ENCODE measurements at places on chromosomes 12 and 14.
A peak's percentile ranks its signal among the peaks of the same experiment; 100 is the strongest.

GRCh38 chr14:55097881-55098560 lies 31.0 kb upstream of the LGALS3 start:
- no peak for DNase-seq

GRCh38 chr12:8829125-8829518 lies 6.7 kb downstream of the A2ML1 start:
- DNase-seq: no peak

- DNase-seq: no peak
Measured at GRCh38 chr12:120254809-120255208, 10.7 kb downstream of the PXN start.

DNA sequence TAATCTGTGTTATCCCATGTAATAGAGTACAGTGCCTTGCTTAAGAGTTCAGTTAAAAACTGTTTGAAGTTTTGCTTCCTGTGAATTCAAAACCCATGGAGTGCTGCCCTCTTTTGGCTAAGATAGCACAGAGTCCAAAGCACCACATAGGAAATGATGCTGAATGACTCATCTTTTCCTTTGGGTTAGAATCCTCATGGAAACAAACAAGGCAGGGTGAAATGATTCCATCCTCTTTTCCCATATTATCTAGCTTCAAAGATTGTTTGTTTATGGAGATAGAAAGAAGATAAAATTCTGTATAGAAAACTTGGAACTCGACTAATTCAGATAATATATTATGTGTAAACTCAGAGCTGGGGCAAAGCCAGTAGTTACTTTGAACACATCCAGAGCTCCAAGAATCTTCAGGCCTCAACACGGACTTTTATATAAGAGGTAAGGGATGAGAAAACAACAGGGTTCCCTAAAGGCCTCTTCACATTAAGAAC lies 87.4 kb downstream of the OTOGL start:
- DNase-seq: peak; percentile 96

- no peak for DNase-seq
Measured at GRCh38 chr12:122846622-122847515, 11.6 kb downstream of the HIP1R start.

DNA sequence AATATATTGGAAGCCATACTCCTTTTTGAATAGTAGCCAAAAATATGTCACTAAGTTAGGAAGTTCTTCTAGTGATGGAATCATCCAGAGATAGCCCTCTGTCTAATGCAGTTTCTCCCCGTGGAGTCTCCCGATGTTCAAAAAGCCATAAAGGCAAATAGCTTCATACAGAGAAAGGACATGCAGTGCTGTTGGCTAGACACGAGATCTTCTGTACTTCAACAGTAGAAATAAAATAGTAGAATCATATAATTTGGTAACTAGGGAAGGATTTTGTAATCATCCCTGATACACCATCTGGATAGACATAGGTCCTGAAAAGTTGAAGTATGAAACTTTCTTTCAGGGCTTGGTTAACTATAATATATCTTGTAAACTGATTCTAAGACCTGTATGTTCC lies 27.6 kb downstream of the LRFN5 start:
- DNase-seq: no peak

DNA sequence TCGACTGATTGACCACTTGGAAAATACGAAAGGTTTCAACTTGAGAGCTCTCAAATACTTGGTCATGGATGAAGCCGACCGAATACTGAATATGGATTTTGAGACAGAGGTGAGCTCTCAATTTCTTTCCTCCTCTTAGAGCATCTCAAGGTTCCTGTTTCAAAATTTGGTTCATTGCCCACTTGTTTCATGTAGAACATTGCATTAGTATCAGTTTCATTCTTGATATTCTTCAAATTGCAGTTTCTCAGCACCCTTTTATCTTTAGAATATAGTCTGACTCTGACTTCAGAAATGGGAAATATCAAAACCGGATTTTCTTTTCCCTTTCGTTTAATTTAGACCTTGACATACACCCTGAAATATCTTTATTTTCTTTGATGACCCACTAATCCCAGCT lies 8.8 kb downstream of the DDX47 start:
- DNase-seq: no peak

GRCh38 chr14:89469210-89470198 lies 52.5 kb upstream of the FOXN3 start:
- peak; percentile 28 for DNase-seq

- peak; percentile 42 for DNase-seq
Measured at GRCh38 chr14:37122919-37123639, 49.3 kb downstream of the SLC25A21 start.

GRCh38 chr14:33569821-33570687 lies 380.8 kb downstream of the EGLN3 start:
- DNase-seq: peak; percentile 53

- no peak for DNase-seq
Measured at GRCh38 chr12:118534003-118534402, 157.6 kb downstream of the SUDS3 start.

DNA sequence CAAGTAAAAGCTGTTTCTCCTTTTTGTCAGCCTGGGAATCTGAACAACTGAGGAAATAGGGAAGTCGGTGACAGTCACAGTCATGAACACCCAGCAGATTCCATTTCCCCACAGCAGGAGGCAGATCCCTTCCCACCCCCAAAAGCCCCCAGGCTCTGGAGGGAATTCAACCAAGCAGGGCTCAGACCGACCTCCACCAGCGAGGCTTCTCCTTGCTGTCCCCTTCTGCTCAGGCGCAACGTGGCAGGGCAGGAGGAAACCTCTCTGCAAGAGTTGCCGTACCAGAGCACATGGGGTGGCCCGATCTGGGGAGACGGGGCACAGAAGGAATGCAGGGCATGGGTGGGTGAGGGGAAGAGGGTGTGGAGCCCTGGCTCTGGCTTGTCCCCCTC lies 319 bp downstream of the GALNT6 start:
- DNase-seq: no peak

GRCh38 chr12:105262461-105263184 lies 26.6 kb upstream of the APPL2 start:
- DNase-seq: peak; percentile 8

GRCh38 chr12:102549691-102550090 lies 69.3 kb upstream of the IGF1 start:
- DNase-seq: no peak

DNA sequence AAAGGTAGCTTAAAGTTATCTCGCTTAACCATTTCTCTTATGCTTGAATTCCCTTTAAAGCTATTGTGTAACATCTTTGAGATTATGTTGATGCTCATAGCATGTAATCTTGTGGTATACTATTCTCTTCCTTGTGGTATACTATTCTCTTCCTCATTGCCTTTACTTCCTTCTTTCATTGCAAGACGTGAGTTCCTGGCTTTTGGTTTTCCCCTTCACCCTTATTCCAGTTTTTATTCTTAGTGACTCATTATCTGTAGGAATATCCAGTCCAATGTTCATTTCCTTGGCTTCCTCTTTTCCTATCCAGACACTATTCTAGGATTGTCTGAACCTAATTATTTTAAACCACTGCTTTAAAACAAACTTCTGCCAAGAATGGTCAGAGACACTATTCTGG lies 564.0 kb downstream of the CCER1 start:
- no peak for DNase-seq

GRCh38 chr12:105292705-105293104 lies 37.8 kb upstream of the C12orf75 start:
- peak; percentile 13 for DNase-seq

GRCh38 chr14:77681196-77682157 lies 26.3 kb downstream of the ALKBH1 start:
- peak; percentile 35 for DNase-seq

DNA sequence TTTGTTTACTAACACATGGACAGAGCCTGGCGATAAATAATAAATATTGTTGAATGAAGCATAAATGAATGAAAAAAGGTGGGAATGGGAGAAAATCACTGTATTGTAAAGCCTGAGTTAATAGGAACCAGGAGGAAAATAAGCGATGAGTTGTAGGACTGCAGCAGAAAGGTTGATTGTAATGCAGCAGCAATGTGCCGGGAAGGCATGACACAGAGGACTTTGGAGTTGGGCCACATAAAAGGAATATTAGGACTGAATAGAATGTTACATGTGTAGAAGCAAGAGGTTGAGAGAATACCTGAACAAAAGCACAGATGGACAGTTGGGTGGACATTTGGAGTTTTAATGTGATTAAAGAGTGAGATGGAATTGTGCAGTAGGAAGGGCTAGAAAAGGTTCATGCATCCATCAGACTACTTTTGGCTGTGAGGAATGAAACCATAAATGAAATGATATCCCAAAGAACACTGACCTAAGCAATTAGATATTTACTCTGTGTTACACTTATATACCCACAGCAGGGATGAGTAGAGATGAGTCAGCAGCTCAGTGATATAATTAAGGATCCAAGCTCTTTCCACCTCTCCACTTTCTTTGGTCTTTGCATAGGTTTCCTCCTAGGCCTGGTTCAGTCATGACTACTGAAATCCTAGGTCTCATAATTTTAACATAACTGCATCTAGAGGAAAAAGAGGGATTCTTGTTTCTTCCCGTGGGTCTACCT lies 55.4 kb downstream of the CCER1 start:
- peak; percentile 25 for DNase-seq

GRCh38 chr12:74537126-74537706 lies 419 bp upstream of the ATXN7L3B start:
- DNase-seq: peak; percentile 78

GRCh38 chr12:116620492-116621191 lies 61.5 kb downstream of the MAP1LC3B2 start:
- no peak for DNase-seq
